ENCODE measurements at places on chromosomes 16 and 17.

DNA sequence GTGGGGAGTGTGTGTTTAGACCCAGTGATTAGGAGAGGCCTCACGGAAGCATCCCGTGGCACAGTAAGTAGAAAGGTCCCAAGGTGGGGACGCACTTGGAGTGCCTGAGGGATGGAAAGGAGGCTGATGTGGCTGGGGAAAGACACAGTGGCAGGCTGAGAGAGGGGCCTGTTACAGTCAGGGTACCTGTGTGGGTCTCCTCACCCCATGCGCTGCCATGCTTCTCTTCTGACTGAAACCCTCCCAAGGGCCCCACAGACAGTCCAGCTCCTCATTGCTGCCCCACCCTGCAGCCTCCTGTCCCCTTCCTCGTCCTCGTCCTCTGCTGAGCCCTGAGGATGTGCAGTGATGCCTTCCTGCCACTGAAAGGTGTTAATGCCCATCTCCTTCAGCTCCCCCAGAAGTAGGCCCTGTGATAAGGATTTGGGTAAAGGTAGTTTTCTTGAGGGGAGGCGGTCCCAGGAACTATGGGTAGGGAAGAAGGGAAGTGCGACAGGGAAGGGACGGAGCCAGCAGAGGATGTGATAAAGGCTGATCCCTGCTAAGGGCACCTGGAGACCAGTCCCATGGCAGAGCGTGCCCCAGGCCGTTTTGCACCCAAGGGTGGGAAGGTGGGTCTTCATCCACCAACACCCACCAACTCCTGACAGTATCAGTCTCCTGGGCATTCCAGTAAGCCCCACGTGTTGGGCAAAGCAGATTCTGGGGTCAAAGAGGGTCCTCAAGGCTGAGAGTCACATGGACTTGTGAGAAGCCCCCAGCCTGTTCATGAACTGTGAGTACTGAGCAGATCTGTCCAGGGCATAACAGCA lies 237.2 kb downstream of the GSG1L start:
- DNase-seq: no peak

DNA sequence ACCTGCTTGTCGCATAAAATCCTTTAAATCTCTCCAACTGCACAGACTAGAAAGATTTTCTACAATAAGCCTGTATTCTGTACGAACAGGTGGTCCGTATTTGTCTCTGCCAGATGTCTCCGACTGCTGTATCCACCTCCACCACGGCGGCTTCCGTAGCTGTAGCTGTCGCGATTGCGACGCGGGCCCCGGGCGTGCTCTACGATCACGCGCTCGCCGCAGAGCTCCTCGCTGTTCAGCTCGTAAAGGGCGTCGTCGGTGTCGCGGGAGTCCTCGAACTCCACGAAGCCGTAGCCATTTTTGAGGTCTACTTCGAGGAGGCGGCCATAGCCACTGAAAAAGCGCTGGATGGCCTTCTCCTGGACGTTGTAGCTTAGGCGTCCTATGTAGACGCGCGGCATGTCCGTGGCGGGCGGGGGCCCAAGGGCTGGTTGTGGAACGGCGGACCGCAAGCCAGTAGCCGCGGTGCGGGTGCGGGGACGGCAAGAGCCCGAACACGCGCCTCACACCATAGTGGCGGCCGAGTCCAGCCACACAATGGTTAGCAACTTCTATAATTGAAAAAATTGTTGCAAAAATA lies 36.1 kb downstream of the ZNF624 start:
- DNase-seq: no peak

- DNase-seq: peak; percentile 86
Measured at GRCh38 chr17:4899341-4900230, at the start of gene C17orf107. C17orf107 (plus strand) TSS chr17:4899536; CDS start chr17:4899763, 227 bp downstream.

GRCh38 chr16:22424161-22424937 lies 49.9 kb upstream of the CDR2 start:
- DNase-seq: no peak
